ENCODE measurements at places on chromosomes 7 and 10. TPM values are rescaled to one million over a fixed set of nuclear protein-coding genes. Genes with fewer than 3 reads are reported as not detected.

Gene PDZD7
- 0.74 TPM for total RNA-seq

Gene GPER1
- not detected for total RNA-seq

Gene KIAA1549
- total RNA-seq = 0.12 TPM

Gene GBX1
- total RNA-seq = not detected

Data from activated CD4-positive, alpha-beta T cell treated with anti-CD3 and anti-CD28 coated beads, Interleukin-2, amount 10 ng/mL, durations not matched to agents 7 days and 5 days (primary cell).